CD8-positive, alpha-beta T cell (primary cell): ENCODE measurements at places on chromosomes 5 and 9.

- no peak for DNase-seq
Observed at GRCh38 chr9:19660019-19660418, 128.8 kb downstream of the SLC24A2 start.

GRCh38 chr5:134659922-134660321, 11.3 kb downstream of the SEC24A start:
- DNase-seq, result no peak

DNA sequence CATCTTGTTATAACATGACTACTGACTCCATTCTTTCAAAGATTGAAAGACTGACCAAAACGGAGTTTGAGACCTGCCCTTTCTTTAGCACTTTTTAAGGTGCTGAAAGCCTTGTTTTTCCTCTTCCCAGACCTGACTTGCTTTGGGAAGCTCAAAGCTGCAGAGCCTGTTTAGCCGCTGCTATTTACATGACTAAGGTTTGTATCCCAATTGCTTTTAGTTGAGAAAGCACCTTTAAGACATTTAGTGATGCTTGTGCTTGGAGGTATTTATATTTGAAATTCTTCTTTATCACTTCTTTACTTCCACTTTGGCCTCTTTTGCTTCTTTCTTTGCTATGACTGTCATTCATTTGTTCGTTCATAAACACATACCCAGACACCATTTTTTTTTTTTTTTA, 182.6 kb upstream of the ELL2 start:
- DNase-seq, result no peak

GRCh38 chr9:121781701-121782464, 130.4 kb downstream of the DAB2IP start:
- no peak for DNase-seq
